Natural killer cell treated with Interleukin-12 subunit alpha and Interleukin-12 subunit beta and Interleukin-15 and Interleukin-18, amount 100 ng/mL, for 72 hours (primary cell): ENCODE measurements at places on chromosomes 5 and 9.
A peak's percentile ranks its signal among the peaks of the same experiment; 100 is the strongest.

DNA sequence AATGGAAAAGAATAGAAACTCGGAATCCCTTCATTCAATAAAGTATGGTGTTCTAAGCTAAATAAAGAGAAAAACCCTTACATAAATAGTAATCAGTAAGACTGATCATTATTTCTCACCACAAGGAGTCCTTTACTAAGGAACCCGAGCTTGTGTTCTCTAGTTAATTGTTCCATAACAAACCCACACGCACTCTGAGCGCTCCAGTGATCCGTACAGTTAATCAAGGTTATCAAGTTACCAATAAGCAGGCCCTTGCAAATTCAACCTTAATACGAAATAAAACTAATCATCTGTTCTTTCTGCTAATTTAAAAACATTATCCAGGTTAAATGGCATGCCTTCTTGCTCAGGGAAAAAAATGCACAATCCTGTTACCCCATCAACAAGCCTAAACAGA lies 224.4 kb downstream of the FRMD3 start:
- no peaks in the 10 kb centered on the region for H3K36me3 ChIP-seq
- H3K4me1 ChIP-seq: no peaks in the 10 kb centered on the region
- no peak overlapping the region for H3K4me3 ChIP-seq

DNA sequence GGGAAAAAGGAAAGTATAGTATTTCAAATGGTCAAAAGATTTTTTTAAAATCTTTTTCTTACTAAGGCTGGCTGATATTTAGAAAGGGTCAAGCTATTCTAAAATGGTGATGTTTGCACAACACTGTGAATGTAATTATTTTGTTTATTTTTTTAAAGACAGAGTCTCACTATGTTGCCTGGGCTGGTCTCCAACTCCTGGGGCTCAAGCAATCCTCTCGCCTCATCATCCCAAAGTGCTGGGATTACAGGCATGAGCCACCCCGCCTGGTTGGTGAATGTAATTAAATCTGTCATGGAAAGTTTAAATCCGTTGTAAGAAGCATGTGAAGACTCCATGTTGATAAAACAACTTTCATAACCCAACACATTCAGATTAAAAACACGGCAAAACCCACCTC lies 2.6 kb downstream of the UBTD2 start:
- no peaks in the 10 kb centered on the region for H3K36me3 ChIP-seq
- no peak for DNase-seq
- H3K4me1 ChIP-seq: peaks cover 21% of the 10 kb centered on the region

GRCh38 chr5:5886812-5887486 lies 464.5 kb downstream of the ICE1 start:
- H3K4me1 ChIP-seq: no peaks in the 10 kb centered on the region
- no peak overlapping the region for H3K27ac ChIP-seq

DNA sequence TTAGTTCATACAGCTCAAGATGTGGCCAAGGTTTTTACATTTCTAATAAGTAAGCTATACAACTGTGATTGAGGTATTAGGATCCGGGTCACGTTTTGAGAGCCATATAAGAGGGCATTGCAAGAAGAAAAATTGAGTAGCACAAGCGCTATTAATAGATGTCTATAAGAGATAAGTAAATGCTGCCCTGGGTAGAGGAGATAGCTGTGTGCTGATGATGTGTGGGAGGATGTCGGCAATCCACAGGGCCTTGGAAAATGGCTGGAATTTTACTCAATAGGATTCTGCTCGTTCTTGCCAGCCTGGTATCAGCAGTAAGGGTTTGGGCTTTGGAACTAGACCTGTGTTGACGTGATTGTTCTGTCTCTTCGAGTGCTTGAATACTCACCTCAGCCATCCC lies 41.6 kb downstream of the CSF1R start:
- peak overlapping the region; percentile 41 for H3K4me3 ChIP-seq
- H3K4me1 ChIP-seq: peaks cover 68% of the 10 kb centered on the region
- no peaks in the 10 kb centered on the region for H3K27me3 ChIP-seq

- no peak for DNase-seq
- H3K27me3 ChIP-seq: peaks cover 13% of the 10 kb centered on the region
- no peak overlapping the region for H3K4me3 ChIP-seq
- H3K27ac ChIP-seq: no peak overlapping the region
- no peaks in the 10 kb centered on the region for H3K36me3 ChIP-seq
Measured at GRCh38 chr5:156699147-156699546, 150.9 kb upstream of the PPP1R2B start.

DNA sequence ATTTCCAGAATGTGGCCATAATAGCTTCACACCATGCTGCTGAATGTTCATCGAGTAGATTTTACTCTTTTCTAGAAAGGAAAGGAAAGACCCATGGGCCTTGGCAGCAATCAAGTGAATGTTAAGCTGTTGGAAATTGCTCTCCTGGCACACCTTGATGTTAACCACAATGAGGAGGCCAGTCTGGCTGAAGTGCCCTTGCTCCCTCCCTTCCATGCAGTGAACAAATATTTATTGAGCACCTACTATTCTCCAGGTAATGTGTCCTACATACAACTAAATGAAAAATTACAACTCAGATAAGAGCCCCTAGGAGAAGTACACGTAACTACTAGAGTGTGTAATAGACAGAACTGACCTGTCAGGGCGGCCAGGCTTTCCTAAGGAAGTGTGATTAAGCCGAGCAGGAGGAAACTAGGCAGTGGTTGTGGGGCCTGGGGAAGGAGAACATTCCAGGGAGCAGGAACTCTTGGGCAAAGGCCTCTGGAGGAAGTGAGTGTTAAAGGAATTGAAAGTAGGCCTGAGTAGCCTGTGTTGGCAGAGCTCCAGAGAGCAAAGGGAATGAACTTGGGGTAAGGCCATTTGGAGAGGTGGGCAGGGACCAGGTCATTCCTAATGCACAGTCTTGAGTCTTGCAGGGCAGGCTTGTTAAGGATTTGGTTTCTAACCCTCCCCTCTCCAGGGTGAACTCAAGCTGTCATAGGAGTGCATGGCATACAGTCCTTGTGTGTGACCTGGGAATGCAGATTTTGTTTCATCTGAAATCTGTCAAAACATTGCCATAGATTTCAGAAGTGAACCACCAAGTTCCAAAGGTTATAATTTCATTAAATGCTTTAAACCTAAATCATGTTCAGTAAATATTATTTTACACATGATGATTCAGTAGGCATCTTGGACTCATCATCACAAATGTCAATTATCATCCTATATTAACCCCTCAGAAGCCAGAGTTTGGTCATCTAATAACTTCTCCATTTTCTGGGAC lies 9.0 kb upstream of the ZSWIM6 start:
- H3K4me1 ChIP-seq: peaks cover 13% of the 10 kb centered on the region
- no peak overlapping the region for H3K4me3 ChIP-seq
- no peak overlapping the region for H3K27ac ChIP-seq
- H3K27me3 ChIP-seq: peaks cover 34% of the 10 kb centered on the region

DNA sequence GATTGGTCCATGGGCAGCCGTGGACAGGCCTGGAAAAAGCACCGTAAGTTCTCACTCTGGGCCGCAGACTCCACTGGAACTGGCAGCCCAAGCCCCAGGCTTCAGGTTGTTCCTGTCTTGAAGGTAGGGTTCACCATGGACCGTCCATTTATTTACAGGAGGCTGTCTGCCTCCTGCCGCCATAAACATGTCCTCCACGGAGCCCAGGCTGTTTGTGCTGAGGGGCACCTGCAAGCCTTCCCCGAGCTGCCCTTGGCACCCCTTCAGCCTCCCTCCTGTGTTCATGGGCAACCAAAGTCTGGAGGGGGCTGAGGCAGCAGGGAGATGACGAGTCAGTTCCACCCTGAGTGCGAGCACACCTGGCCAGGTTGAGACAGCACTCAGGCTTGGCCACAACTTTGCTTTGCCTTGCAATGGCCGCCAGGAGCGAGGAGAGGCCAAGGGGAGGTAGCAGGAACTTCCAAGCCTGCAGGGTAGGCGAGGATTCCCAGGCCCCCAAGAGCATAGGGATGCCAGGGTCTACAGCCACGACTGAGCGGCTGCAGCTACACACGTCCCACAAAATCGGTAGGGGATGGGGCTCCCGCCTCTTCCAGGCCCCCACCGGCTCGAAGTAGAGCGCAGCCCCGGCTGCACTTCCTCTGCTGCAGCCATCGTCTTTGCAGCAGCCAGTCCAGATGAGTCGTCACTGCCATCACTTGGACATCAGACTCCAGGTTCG lies 1625.6 kb upstream of the ACO1 start:
- no peak for DNase-seq
- H3K36me3 ChIP-seq: no peaks in the 10 kb centered on the region
- no peak overlapping the region for H3K4me3 ChIP-seq
- H3K27me3 ChIP-seq: no peaks in the 10 kb centered on the region

- no peak overlapping the region for H3K4me3 ChIP-seq
- H3K27ac ChIP-seq: no peak overlapping the region
- no peak for DNase-seq
Measured at GRCh38 chr9:86407022-86407421, 52.8 kb upstream of the TUT7 start.

- no peaks in the 10 kb centered on the region for H3K4me1 ChIP-seq
- H3K4me3 ChIP-seq: no peak overlapping the region
- H3K27me3 ChIP-seq: peaks cover 7% of the 10 kb centered on the region
- no peak for DNase-seq
- H3K36me3 ChIP-seq: no peaks in the 10 kb centered on the region
Measured at GRCh38 chr5:153891394-153891793, 147.3 kb downstream of the FAM114A2 start.

GRCh38 chr5:173714551-173715428 lies 98.3 kb upstream of the BOD1 start:
- peaks cover 16% of the 10 kb centered on the region for H3K27me3 ChIP-seq
- H3K4me1 ChIP-seq: no peaks in the 10 kb centered on the region
- H3K27ac ChIP-seq: no peak overlapping the region

- DNase-seq: no peak
- no peak overlapping the region for H3K4me3 ChIP-seq
- no peaks in the 10 kb centered on the region for H3K36me3 ChIP-seq
- H3K27ac ChIP-seq: no peak overlapping the region
Measured at GRCh38 chr9:105121861-105122430, 122.5 kb upstream of the SLC44A1 start.

DNA sequence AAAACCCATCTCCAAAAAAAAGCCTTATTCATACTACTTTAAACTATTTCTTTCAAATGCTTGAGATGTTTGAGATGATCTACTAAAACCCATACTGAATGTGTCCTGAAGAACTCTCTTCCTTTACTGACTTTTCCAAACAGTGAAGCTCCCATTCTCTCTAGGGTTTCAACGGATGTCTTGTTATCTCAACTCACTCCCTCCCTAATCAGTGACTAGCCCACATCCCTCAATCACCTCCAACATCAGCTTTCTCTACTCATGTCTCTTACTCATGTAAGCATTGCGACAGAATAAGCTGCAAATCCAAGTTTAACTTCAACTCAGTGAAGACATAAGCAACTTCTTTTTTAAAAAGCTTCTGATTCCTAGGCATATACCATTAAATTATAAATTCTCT lies 42.1 kb downstream of the WDR41 start:
- H3K27ac ChIP-seq: no peak overlapping the region
- no peaks in the 10 kb centered on the region for H3K27me3 ChIP-seq
- DNase-seq: no peak
- H3K4me3 ChIP-seq: no peak overlapping the region
- H3K36me3 ChIP-seq: peaks cover 19% of the 10 kb centered on the region

GRCh38 chr5:79959407-79959806 lies 31.7 kb downstream of the MTX3 start:
- no peak overlapping the region for H3K27ac ChIP-seq
- DNase-seq: no peak
- no peaks in the 10 kb centered on the region for H3K36me3 ChIP-seq
- peaks cover 24% of the 10 kb centered on the region for H3K27me3 ChIP-seq

GRCh38 chr5:37626266-37626665 lies 213.6 kb downstream of the GDNF start:
- no peak overlapping the region for H3K27ac ChIP-seq
- H3K36me3 ChIP-seq: peaks cover 35% of the 10 kb centered on the region
- H3K4me1 ChIP-seq: peaks cover 4% of the 10 kb centered on the region
- no peak for DNase-seq
- no peak overlapping the region for H3K4me3 ChIP-seq

- H3K4me3 ChIP-seq: no peak overlapping the region
- DNase-seq: no peak
- H3K36me3 ChIP-seq: no peaks in the 10 kb centered on the region
- no peak overlapping the region for H3K27ac ChIP-seq
- no peaks in the 10 kb centered on the region for H3K27me3 ChIP-seq
Measured at GRCh38 chr9:80842389-80842788, 847.0 kb downstream of the TLE1 start.

- H3K27me3 ChIP-seq: peaks cover 16% of the 10 kb centered on the region
- no peak overlapping the region for H3K4me3 ChIP-seq
- no peaks in the 10 kb centered on the region for H3K4me1 ChIP-seq
- no peaks in the 10 kb centered on the region for H3K36me3 ChIP-seq
- H3K27ac ChIP-seq: no peak overlapping the region
Measured at GRCh38 chr5:154166901-154167791, 23.4 kb upstream of the GALNT10 start.

DNA sequence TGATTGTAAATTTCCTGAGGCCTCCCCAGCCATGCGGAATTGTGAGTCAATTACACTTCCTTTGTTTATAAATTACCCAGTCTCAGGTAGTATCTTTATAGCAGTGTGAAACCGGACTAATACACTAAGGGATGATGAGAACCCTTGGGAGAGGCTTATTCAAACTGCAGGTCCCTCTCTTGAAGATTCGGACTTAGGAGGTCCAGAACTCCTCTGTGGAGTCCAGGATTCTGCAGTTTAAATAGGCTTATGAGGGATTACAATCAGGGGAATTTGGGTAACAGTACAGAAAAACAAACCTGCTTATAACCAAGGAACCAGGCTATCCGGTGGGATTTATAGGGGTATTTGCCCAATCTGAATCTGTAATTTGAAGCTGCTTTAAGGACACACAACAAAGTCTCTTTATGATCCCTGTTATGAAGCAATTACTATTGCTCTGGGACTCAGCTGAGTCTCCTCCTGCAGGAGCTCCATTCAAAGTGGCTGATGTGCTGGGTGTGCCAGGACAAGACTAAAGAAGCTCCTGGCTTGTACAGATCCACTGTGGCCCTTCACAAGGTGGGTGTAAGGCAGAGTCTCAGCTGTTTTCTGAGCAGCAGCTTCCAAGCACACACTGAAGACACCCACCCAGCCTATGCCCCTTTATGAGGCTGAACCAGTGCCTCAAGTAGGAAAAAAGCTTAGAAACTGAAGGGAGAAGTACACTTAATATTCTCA lies 41.8 kb upstream of the LHFPL2 start:
- no peak overlapping the region for H3K27ac ChIP-seq
- no peaks in the 10 kb centered on the region for H3K4me1 ChIP-seq
- DNase-seq: no peak
- H3K27me3 ChIP-seq: peaks cover 9% of the 10 kb centered on the region

GRCh38 chr9:106634183-106634582 lies 228.8 kb upstream of the ZNF462 start:
- H3K36me3 ChIP-seq: no peaks in the 10 kb centered on the region
- H3K4me3 ChIP-seq: no peak overlapping the region
- DNase-seq: no peak
- no peaks in the 10 kb centered on the region for H3K27me3 ChIP-seq
- H3K27ac ChIP-seq: no peak overlapping the region

GRCh38 chr5:59591162-59591561 lies 302.4 kb downstream of the PDE4D start:
- H3K27ac ChIP-seq: peak overlapping the region; percentile 80
- DNase-seq: no peak
- no peaks in the 10 kb centered on the region for H3K27me3 ChIP-seq
